CD8-positive, alpha-beta memory T cell (primary cell): ENCODE measurements at places on chromosomes 5 and 9.
A peak's percentile ranks its signal among the peaks of the same experiment; 100 is the strongest.

- DNase-seq = no peak
Observed at GRCh38 chr5:14417276-14417730, 164.3 kb upstream of the OTULINL start.

- DNase-seq = no peak
Observed at GRCh38 chr5:133356396-133356983, 255.9 kb downstream of the FSTL4 start.

DNA sequence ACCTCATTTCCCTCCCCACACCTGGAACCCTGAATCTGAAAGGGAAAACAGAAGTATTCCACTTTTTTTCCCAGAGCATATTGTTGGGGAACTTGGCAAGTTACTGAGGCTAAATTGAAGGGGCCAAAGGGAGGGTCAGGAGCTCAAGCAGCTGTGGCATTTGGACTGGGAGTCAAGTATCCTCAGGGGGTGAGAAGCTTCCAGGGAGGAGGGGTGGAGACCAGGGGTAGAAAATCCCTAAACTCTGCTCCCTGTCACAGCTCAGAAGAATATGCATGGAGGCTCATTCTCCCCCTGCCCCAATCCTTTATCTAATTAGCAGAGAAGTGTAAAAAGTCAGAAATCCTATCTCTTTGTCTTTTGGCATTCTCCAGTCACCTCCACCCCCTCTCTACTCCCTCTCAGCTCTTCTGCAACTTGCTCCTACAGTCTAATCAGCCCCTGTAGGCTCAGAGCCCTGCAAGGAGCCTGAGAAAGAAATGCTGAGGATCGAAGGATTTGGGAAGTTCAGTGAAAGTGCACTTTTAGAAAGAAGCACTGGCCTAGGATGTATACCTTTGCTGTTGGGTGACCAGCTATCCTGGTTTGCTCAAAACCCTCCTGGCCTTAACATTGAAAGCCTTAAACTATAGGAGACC lies 5.7 kb upstream of the WNT8A start:
- DNase-seq = no peak

DNA sequence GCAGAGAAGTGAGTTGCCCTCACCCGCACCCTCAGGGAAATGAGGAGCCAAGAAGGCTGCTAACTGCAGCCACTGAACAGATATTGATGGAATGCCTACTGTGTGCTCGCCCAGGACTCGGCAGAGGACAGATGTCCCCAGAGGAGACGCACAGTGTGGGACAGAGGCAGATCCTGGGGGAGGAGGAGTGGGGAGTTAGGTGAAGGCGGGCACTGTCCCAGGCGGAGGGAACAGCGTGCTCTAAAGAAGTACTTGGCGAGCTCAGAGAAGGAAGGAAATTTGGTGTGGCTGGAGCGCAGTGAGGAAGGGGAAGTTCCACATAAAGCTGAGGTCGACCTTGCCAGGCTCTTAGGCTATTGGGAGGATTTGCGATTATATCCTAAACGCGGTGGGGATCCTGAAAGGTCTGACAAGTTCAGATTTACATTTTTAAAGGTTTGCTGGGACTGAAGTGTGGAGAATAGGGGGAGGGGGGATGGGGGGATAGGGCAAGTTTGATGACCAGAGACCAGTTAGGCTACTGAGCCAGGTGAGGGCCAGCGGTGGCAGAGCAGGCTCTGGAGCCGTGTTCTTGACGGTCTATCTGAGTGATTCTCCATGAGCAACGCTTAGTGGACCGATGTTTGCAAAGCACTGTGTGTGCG lies 23.6 kb upstream of the CERCAM start:
- no peak for DNase-seq

GRCh38 chr5:167011196-167011595 lies 1280.2 kb upstream of the WWC1 start:
- DNase-seq = no peak

DNA sequence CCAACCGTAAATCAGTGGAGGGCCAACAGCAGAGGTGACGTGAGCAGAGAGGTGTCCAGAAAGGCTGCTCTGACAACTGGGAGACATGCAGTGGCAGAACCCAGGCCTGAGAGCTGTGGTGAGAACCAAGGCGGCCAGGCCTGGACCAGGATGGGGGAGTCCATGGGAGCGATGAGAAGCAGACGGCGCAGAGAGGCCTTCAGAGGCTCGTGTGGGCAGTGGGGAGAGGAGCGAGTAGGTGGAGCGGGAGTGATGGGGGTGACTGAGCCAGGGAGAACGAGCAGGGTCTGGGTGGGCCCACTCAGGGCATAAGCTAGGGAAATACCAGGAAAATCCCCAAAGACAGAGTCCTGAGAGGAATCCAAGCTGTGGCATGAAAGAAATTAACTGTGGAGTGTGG lies 7.9 kb upstream of the IL3 start:
- DNase-seq = no peak

- peak; percentile 32 for DNase-seq
Observed at GRCh38 chr9:15416880-15417279, 5.8 kb upstream of the SNAPC3 start.

- no peak for DNase-seq
Observed at GRCh38 chr5:105015098-105015497, 1452.5 kb upstream of the NUDT12 start.

- DNase-seq = no peak
Observed at GRCh38 chr5:31786090-31786631, 147.2 kb downstream of the PDZD2 start.

DNA sequence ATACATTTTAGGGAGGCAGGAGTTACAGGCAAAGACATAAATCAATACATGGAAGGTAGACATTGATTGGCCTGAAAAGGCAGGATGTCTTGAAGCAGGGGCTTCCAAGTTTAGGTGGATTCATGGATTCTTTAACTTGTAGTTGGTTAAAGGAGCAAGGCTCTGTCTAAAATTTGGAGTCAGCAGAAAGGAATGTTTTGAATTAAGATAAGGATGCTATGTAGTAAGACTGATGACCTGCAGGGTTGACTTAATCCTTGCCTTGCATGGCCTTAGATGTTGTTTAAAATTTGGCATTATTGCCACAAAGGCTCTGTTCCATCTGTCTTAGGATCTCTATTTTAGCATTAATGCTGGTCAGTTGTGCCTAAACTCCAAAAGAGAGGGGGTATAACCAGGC lies 171.3 kb downstream of the C5orf15 start:
- no peak for DNase-seq

- no peak for DNase-seq
Observed at GRCh38 chr9:27475057-27475595, 49.0 kb upstream of the IFNK start.
